ENCODE measurements at places on chromosomes 6 and 20. TPM values are rescaled to one million over a fixed set of nuclear protein-coding genes. Genes with fewer than 3 reads are reported as not detected.

TGM6 gene
- not detected for total RNA-seq

- peak; percentile 95 for DNase-seq
- H3K4me3 ChIP-seq, result no peak overlapping the region
- H3K4me1 ChIP-seq, result peaks cover 24% of the 10 kb centered on the region
- peak overlapping the region; percentile 64 for H3K27ac ChIP-seq
- H3K36me3 ChIP-seq, result peaks cover 67% of the 10 kb centered on the region
Measured at GRCh38 chr20:32439132-32439829, 81.2 kb downstream of the ASXL1 start.

GRCh38 chr6:71396410-71396801, 107.8 kb downstream of the OGFRL1 start:
- H3K36me3 ChIP-seq, result peaks cover 17% of the 10 kb centered on the region
- H3K4me3 ChIP-seq, result no peak overlapping the region
- no peak for DNase-seq
- no peak overlapping the region for H3K27ac ChIP-seq
- no peaks in the 10 kb centered on the region for H3K27me3 ChIP-seq

GRCh38 chr6:158205169-158205944, 37.2 kb downstream of the GTF2H5 start:
- peaks cover 21% of the 10 kb centered on the region for H3K4me1 ChIP-seq
- no peak overlapping the region for H3K27ac ChIP-seq
- H3K4me3 ChIP-seq, result no peak overlapping the region
- no peak for DNase-seq

GRCh38 chr6:45664707-45665106, 287.0 kb upstream of the SUPT3H start:
- peaks cover 3% of the 10 kb centered on the region for H3K4me1 ChIP-seq
- no peak overlapping the region for H3K27ac ChIP-seq
- H3K4me3 ChIP-seq, result no peak overlapping the region
- no peaks in the 10 kb centered on the region for H3K36me3 ChIP-seq

- no peaks in the 10 kb centered on the region for H3K27me3 ChIP-seq
- no peaks in the 10 kb centered on the region for H3K4me1 ChIP-seq
- H3K4me3 ChIP-seq, result no peak overlapping the region
- DNase-seq, result no peak
Measured at GRCh38 chr6:134663800-134664535, 285.9 kb downstream of the ALDH8A1 start.

DNA sequence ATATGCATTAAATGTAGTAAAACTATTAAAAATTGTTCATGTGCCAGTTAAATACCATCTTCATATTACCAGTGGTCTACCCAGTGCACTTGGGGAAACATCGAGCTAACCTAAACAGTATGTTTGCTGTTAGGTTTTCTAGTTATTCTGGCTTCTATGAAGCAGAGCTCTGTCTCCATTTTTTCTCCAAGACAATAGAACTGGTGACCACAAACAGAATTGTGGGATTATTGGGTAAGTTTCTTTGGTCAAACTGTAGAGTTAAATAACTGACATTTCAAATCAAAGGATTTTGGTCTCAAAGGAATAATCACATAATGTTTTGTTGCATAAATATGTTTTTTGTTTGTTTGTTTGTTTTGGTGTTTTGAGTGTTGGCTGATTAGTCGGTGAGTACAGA, 40.5 kb upstream of the EDN3 start:
- no peak overlapping the region for H3K4me3 ChIP-seq
- no peak overlapping the region for H3K27ac ChIP-seq
- DNase-seq, result no peak
- no peaks in the 10 kb centered on the region for H3K36me3 ChIP-seq
- no peaks in the 10 kb centered on the region for H3K4me1 ChIP-seq

Measured in osteoblast (primary cell).